ENCODE measurements at places on chromosomes 5 and 9. TPM values are rescaled to one million over a fixed set of nuclear protein-coding genes. Genes with fewer than 3 reads are reported as not detected.

GRCh38 chr5:24591426-24591825 is 53.4 kb downstream of the CDH10 start:
- no peak for DNase-seq

DNA sequence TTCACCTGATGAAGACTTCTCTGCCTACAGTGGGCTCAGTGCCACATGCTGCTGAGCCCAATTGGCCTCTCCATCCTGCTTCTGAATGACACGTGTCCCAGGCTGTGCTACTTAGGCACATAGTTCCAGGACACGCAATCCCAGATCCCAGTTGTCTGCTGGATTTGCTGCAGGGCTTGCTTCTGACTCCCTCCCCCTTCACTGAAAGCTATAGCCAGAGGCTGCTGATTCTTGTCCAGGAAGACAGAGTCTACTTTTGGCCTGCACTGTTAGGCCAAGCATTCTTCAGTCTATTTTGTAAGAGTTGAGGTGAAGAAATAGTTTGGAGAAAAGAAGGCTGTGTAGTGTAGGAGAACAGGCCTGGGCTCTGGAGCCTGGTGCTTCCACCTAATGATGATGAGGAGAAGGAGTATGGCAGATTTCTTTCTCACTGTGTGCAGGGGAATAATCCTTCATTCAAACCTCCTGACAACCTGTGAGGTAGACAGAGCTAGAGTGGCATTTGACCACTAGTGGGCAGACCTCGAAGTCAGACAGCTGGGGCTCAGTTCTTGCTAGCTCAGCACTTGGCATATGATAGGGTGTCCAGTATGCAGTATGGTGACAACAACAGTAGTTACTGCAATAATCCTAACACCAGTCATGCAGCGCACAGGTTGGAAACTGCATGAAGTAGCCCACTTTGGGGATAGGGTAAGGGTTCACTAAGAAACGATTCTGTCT is 19.5 kb upstream of the ASPN start:
- DNase-seq: peak; percentile 47

- peak; percentile 67 for DNase-seq
These were observed at the start of gene FRMPD1 for GRCh38 chr9:37650873-37651768. Gene FRMPD1, plus strand, starts transcription at chr9:37650954. Its CDS starts 41,688 bp downstream, at chr9:37692642.

GRCh38 chr5:13632676-13633075 is 311.8 kb downstream of the DNAH5 start:
- DNase-seq: no peak

DNA sequence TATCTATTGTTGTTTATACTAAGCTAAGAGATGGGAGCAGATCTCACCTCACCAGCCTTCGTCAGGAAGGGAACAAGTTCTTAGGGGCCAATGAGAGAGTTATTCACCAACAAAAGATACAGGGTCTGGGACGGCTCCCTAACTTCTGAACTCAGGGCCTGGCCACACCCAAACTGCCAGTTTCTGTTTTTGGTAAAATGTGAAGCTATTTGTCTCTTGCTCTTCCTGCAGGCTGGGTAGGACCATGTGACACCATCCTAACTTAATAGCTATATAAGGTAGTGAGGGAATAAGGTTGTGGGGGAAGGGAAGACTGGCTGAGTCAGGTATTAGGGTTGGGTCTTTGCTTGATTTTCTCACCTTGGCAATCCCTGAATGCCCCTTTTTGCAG is 480.5 kb downstream of the KDM4C start:
- no peak for DNase-seq

- DNase-seq: no peak
These were observed 57.5 kb downstream of the ZNF510 start for GRCh38 chr9:96720435-96720834.

Gene ABLIM3
- total RNA-seq: 106 TPM

GRCh38 chr9:81585191-81585763 is 104.1 kb downstream of the TLE1 start:
- no peak for DNase-seq

- no peak for DNase-seq
These were observed 26.9 kb downstream of the TNIP1 start for GRCh38 chr5:151053796-151054462.

Gene SAXO1
- total RNA-seq: not detected

DNA sequence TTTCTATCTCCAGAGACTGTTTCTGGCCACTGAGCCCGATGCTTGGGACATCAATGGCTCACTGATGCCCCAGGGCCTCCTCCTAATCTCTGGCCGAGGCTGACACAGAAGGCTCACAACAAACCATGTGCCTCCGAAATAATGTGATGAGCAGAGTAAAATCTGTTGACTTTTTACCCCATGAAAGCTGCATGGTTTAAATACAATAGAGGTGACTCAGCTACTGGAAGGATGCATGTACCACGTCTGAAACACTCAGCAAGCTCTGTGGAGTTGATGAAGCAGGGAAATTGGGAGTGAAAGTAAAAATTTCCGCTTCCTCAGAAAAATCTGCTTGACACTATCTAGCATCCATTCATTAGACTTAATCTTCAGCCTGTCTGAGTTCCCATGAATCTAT is 111.1 kb upstream of the EQTN start:
- no peak for DNase-seq

DNA sequence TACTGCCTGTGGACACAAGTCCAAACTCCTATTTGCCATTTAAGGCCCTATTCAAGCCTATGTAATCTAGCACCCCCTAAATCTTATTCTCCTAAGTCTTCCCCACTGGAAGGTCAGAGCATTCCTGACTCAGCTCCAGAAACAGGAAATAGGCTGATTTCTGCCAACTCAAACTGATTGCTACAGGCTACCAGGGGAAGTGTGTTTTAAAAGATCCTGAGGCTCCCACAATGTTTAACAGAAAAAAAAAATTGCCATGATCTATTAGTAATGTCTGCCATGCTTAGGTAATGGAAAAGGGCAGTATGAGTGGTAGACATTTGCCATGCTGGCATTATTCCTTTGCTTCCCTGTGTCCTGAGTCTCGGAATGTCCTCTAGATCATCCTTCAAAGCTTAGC is 65.8 kb upstream of the BRINP1 start:
- no peak for DNase-seq

Gene CCL28
- 1.6 TPM for total RNA-seq

DNA sequence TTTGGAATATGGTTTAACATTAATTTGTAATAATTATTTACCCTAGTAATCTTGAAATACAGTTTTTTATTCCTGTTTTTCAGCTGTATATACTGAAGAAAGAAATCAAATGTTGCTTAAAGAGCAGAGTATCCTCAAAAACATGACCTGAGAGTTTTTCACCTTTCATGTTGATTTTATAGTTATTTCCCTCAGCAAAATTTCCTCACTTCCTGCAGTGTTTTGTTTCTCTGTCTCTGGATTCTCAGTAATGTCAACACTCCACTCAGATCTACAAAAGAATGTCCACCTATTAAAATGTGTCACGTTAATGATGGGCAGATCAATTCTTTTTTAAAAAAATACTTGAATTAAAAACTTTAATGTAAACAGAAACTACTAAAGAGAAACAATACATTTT is 398.3 kb downstream of the ANXA1 start:
- DNase-seq: no peak

GRCh38 chr9:99192786-99193465 is 28.8 kb downstream of the ALG2 start:
- no peak for DNase-seq

DNA sequence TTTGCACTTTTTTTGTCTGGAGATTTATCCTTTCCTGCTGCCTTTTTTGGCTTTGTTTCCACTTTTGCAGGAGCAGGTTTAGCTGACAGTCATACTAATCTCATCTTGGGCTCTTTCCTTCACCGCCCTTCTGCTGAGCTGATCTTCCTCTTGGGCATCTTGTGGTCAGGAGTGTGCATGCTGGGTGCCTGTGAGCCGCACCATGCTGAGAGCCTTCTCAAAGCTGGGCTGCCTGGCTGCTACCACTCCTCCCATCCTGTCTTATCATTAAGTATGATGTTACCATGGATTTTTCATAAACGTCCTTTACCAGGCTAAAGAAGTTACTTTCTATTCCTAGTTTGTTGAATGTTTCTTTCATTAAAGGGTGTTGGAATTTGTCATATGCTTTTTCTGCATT is 49.5 kb upstream of the MCCC2 start:
- no peak for DNase-seq

GRCh38 chr5:107247427-107247826 is 423.3 kb downstream of the EFNA5 start:
- no peak for DNase-seq

DNA sequence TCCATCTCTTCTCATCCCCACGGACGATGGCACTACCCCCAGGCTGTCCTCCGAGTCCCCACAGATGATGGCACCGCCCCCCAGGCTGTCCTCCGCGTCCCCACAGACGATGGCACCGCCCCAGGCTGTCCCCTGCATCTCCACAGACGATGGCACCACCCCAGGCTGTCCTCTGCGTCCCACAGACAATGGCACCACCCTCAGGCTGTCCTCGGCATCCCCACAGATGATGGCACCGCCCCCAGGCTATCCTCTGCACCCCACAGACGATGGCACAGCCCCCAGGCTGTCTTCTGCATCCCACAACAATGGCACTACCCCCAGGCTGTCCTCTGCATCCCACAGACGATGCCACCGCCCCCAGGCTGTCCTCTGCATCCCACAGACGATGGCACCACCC is 57.4 kb upstream of the PTCH1 start:
- no peak for DNase-seq

Gene C5orf52
- not detected for total RNA-seq

Gene WDR31
- 4.9 TPM for total RNA-seq
